Calu3 (cell line): ENCODE measurements at places on chromosomes 3 and 15.

DNA sequence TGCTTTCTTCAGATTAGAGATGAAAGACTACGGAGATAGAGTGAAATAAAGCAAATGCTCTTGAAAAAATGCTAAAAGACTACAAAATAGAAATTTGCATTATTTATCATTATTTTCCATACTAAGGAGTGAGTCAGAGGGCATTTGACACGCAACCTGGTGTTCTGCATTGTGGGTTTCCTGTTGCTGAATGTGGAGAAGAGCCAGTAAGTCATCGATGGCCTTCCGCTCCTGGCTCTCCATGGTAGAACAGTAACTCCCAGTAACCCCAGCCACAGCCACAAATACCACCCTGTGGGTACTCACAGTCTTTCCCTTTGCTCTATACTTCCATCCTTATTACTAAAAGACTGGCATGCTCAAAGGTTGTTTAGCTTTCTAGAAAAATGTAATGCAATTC lies 61.5 kb downstream of the CGGBP1 start:
- peak; percentile 60 for DNase-seq

GRCh38 chr15:63295341-63295740 lies 17.9 kb downstream of the APH1B start:
- DNase-seq = no peak

DNA sequence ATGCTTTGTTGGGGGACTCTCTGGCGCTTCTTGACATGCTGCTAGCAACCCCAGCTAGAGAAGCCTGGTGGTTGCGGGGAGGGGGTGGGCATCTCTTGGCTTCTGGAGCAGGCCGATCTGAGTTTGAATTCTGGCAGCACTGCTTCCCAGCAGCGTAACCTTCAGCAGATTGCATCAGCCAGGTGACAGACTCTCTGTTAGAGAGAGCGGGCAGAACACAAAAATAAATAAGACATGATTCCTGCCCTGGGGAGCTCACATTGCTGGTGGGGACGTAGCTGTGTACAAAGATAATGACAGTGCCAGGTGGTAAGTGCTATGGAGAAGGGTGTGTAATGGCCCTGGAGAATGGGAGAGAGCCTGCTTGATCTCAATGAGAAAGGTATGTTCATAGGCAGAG lies 87.4 kb downstream of the THSD4 start:
- no peak for DNase-seq

DNA sequence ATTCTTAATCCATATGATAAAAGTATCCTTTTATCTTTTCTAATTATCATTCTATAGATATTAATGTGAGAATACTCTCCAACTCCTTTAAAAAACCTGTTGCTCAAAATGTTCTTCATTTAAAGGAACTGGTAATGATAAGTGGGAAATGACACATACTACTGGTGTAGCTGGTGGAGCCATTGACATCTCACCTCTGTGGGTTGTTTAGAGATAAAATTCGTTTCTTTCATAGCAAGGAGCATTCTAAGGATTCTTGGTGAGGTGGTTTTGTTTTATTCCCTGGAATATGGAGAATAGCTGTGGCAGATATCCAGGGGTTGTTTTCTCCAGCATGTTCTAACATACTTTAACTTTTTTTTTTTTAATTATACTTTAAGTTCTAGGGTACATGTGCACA lies 299.8 kb upstream of the THBS1 start:
- no peak for DNase-seq

- peak; percentile 64 for DNase-seq
These were observed 77.1 kb downstream of the WDR76 start for GRCh38 chr15:43903864-43904290.

GRCh38 chr3:42088803-42089530 lies 2.2 kb upstream of the TRAK1 start:
- DNase-seq = no peak

DNA sequence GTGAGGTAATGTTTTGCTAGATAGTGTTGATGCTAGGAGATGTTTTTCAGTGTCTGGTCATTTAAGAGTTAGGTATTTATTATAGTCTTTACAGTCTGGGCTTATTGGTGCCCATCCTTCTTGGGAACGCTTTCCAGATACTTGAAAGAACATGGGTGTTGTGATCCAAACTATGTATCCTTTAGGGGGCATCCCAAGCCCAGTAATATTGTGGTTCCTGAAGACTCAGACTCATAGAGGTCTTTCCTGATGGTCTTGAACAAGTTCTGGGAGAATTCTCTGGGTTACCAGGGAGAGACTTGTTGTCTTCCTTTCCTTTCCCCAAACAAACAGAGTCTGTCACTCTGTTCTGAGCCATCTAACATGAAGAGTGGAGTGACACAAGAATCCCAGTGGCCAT lies 99.7 kb upstream of the LRRC3B start:
- no peak for DNase-seq

GRCh38 chr3:197440717-197441303 lies 115.0 kb downstream of the BDH1 start:
- DNase-seq = no peak

DNA sequence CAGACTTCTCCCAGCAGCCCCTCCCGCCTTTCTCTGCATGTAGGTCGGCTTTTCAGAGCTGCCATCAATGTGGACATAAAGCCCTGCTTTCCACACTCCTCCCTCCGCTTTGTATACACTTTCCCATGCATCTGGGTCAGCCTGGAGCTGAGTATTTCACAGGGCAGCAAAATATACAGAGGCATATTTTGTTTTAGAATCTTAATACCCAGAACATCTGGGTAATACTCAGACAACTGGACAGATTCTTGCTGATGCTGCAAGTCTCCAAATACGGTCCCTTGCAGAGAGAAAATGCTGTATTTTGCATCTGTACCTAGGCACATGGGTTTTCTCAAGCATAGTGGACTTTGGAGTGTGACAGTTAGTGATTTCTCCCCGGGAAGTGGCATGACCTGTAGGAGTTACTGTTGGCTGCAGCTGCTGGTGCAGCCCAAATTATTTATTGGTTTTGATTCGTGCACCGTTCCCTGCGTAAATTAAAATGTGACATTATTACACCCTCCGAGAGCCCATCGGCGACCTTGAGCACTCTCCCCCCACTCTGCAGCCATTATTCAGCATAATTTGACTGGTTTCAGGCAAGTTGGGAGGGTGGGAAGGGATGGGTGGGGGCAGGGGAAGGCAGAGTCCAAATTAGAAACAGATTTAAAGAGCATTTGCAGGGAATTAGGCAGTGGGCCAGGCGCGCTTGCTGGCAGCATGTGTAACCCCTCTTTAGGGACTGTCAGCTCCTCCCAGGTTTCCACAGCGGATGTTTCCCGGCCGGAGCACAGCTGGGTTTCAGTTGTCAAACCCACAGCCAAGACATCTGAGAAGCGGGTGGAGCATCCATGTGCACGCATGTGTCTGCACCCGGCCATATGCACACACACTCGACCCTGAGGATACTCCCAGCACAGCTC lies 100.8 kb downstream of the CPN2 start:
- no peak for DNase-seq

DNA sequence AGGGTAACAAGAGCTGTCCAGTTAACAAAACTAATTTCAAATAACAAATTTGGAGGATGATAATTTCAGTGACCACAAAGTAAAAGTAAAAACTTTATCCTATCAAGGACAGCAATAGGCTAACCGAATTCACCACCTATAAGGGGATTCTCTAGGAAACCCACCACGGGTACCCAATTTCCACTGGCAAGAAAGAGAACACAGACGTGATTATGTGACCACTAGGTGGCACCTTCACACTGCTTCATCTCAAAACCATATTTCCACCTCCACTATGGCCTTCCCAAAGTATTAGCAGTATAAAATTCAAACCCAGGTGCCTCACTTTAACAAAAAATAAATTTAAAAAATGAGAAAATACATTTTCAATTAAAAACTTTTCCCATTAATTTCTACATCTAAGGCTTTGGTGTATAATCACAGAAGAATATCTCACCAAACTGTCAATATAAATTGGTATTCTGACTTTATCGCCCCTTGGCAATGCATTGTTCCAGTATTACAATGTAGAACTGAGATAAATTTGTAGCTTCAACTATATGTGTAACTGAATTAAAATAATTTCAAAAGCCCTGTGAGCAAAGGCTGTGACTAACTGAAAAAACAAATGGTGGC lies 96.5 kb downstream of the FSIP1 start:
- DNase-seq = peak; percentile 21

- DNase-seq = no peak
These were observed 50.9 kb downstream of the FRMD5 start for GRCh38 chr15:44144184-44144583.

DNA sequence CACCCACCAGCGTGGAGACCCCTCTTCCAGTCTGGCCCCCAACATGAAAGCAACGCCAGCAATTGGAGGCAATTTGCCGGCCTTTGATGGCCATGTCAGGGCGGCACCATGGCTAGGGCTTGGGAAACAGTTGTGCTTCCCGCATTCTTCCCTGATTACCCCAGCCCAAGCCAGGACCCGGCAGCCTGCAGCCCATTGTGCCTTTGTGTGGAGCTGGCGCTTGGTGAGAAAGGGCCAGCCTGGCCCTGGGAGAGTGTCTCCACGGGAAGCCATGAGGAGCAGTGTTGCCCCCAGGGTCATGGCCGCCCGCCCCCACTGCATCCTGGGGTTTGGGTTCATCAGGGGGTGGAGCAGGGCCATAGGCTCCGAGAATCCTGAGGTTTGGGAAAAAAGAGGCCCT lies 66.0 kb downstream of the DNAJB8 start:
- no peak for DNase-seq
